T-helper 17 cell (primary cell): ENCODE measurements at places on chromosomes 7 and 10.

GRCh38 chr7:12583922-12584321, 13.4 kb downstream of the SCIN start:
- no peak for DNase-seq

- DNase-seq = no peak
These were observed 6.9 kb downstream of the MMD2 start for GRCh38 chr7:4951903-4952636.

GRCh38 chr10:23079700-23080099, 15.7 kb upstream of the MSRB2 start:
- DNase-seq = no peak

- no peak for DNase-seq
These were observed 354.7 kb downstream of the HPSE2 start for GRCh38 chr10:98880971-98881370.

- no peak for DNase-seq
These were observed 163.5 kb downstream of the GPR158 start for GRCh38 chr10:25338271-25338670.

DNA sequence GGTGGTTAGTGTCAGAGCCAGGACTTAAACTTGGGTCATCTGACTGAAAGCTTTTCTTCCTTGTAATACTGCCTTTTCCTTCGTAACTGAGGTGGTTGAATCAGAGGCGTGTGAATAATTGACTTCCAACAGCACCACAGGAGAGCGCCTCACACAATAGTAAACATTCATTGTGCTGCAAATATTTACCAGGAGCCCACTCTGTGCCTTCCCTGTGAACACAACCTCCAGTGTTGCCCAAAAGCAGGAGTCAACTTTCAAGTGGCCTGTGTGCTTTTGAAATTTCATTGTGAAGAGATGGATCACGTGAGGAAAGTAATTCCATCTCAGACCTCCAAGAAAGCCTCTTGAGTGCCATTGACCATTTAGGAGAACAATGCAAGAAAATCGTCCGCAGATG, 60.2 kb downstream of the ADRA2A start:
- DNase-seq = no peak

DNA sequence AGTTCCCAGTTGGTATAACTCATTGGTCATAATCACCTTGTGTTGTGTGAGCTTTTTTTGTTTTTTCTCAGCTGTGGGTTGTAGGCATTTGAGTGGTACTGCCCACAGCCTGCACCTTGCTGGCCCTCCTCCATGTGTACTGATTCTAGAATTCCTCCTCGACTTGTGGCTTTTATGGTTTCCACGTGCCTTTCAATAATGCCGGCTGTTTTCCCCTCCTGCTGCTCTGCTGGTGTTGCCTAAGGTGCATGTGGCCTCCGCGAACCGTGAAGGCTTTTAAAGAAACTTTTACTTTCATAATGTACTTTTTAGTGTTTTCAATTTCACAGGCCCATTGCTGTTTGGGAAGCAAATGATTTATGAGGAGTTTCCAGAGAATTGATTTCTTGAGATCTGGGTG, 518.0 kb downstream of the REEP3 start:
- no peak for DNase-seq

- no peak for DNase-seq
These were observed 533.3 kb upstream of the GHITM start for GRCh38 chr10:83605783-83606630.

DNA sequence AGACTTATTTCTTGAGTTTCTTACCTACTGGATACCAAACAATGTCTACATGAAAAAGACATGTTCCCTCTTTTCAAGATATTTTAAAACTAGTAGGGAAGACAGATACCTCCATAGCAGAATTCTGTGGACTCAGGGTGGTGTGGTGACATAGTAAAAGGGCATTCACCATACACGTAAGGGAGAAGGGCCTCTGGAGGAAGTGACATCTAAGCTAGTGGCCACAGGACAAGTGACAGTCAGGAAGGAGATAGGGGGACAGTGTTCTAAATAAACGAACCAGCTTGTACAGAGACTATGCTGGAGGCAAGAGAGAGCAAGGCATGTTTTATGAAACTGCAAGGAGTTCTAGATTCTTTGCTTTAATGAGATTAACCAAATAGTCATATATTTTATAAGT, 321.7 kb upstream of the LRGUK start:
- DNase-seq = no peak

GRCh38 chr7:148173369-148173768, 417.2 kb upstream of the C7orf33 start:
- DNase-seq = no peak

- no peak for DNase-seq
These were observed 167.3 kb upstream of the SLC13A1 start for GRCh38 chr7:123367031-123367430.

GRCh38 chr7:135177028-135177696, 6.7 kb upstream of the CYREN start:
- DNase-seq = no peak

DNA sequence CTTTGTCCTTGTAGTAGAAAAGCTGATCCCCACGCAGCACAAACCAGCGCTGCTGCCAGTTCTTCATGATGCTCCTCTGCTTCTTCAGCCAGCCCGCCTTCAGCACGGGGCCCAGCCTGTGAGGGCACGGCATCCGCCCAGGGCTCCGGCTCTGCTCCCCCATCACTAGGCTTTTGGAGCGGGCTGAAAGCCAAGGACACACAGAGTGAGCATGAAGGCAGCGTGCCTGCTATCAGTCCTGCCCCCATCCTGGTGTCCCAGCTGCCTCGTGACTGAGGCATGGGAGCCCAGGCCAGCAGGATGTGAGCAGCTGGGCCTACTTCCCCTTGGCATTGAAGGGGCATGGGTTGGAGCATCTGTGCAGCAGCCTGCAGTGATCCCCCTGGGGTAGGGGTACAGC, 21.9 kb downstream of the ARHGAP22 start:
- DNase-seq = no peak

DNA sequence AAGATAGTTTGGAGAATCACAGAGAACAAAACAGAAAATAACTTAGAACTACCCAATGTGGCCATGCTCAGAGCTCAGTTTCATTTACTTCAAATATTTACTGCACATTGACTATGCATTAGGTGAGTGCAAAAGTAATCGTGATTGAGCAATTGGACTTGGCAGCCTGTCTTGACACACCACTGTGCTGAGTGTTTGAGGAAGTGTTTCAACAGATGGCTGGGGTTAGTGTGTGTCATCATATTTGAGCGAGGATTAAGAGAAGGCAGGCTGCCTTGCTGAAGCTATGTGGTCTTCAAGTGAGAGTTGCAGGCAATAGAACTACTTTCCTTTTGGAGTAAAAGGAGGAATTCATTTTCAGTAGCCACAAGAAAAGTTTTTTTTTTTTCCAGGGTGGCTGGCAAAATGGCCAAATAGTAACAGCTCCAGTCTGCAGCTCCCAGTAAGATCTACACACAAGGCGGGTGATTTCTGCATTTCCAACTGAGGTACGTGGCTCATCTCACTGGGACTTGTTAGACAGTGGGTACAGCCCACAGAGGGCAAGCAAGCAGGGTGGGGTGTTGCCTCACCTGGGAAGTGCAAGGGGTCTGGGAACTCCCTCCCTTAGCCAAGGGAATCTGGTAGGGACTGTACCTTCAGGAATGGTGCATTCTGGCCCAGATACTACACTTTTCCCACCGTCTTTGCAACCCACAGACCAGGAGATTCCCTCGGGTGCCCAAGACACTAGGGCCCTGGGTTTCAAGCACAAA, 37.6 kb downstream of the AKR1C4 start:
- DNase-seq = no peak

DNA sequence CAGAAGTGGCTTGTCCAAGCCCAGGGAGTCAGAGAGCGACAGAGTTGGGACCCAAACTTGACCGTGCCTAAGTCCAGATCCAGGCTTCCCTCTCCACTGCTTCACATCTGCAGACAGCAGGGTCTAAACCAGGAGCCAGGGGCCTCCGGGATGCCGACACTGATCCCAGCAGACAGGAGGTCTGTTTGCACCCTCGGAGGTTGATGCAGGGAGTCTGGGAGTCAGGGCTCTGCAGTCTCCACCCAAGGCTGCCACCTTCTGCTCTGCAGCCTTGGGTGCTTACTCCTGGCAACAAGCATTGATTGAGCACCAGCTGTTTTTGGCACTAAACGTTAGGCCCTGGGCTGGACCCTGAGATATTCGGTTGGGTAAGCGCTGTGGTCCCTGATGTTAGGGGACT, 21.0 kb downstream of the ELFN1 start:
- DNase-seq = no peak

GRCh38 chr10:100858261-100858660, 54.5 kb upstream of the SLF2 start:
- no peak for DNase-seq

GRCh38 chr10:74244097-74244685, 93.2 kb downstream of the ADK start:
- no peak for DNase-seq

- no peak for DNase-seq
These were observed 162.6 kb upstream of the AKR1E2 start for GRCh38 chr10:4663162-4663992.

GRCh38 chr10:35192645-35193249, 66.1 kb downstream of the CREM start:
- DNase-seq = no peak

DNA sequence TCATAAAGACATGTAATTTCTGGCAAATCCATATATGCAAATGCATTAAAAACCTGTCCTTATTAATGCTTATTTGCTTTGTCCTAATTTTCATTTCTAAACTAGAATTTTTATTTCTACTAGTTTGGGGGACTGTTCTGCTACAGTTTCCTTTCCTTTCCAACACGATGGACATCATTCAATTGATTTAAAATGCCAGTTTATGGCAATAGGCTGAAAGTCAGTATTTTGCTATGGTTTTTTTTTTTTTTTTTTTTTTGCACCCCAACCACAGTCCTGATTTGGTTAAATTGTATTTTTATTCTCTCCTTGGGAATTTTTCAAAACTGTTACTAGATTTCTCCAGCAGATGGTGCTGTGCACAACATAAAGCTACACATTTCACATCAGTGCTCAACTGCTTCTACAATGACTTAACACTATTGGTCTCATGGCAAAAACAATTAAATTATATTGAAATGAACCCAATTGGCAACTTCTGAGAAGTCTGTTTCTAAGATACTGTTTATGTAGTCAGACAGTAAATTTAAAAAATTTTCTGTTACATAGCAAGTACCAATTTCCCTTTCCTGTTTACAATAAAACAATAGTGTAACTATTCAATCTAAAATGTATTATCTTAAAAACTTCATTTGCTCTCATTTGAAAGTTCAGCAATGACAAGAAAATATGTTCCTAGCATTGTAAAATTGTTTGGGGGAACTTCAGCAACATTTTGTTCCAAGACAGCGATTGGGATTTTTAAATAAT, 193.8 kb upstream of the CCDC6 start:
- no peak for DNase-seq

- DNase-seq = no peak
These were observed 123.9 kb upstream of the PPIF start for GRCh38 chr10:79223091-79224048.

DNA sequence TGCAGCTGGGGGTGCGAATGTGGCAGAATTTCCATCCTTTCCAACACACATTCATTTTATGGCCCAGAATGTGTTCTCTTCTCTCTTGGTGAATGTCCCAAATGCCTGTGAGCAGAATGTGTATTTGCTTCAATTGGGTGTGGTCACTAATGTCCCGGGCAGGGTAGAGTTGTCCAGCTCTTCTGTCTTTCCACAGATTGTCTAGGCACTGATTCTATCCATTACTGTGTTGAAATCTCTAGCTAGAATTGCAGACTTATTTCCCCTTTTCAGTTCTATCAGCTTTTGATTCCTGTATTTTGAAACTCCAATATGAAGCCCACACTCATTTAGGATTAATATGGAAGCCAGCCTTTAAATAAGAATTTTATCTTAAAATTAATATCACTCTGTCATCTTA, 14.0 kb upstream of the AKR1E2 start:
- DNase-seq = no peak

DNA sequence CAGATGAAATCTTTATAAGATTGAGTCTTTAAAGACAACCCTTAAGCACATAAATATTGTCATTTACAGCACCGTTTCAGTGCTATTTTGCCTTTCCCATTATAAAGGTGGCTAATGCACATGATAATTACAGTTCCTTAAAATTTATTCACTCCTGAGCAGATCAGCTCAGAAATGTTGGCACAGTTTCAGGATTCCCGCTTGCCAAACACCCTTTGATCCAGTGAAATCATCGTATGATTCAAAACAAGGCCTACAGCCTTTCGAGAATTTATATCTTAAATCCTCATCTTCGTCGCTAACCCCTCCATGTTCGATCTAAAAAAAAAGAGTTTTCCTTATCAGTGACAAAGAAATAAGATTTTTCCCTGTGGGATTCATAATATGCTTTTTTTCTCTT, 14.1 kb upstream of the SOSTDC1 start:
- no peak for DNase-seq

GRCh38 chr7:88500131-88500530, 193.4 kb upstream of the STEAP4 start:
- DNase-seq = no peak

GRCh38 chr7:148867596-148868377, 16.3 kb downstream of the EZH2 start:
- no peak for DNase-seq

- no peak for DNase-seq
These were observed 17.8 kb downstream of the CCNJ start for GRCh38 chr10:96061232-96061631.

DNA sequence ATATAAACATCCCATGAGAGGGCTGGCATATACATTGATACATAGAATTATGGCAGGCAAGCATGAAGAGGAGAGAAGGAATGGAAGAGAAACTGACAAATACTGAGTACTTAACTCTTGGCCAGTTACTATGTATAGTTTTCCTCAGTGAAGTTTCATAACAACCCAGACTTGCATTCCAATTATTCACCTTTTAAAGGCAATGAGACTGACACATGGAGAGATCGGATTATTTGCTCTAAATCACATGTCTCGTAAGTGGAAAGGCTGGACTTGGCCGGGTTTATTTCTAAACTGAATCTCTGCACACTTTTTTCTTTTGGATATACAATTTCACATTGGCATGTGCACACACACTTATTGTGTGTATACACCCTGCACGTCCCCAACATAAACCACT, 548.3 kb downstream of the PHTF2 start:
- DNase-seq = no peak

GRCh38 chr7:108261560-108262255, 131.5 kb upstream of the LAMB4 start:
- no peak for DNase-seq

- DNase-seq = no peak
These were observed 163.0 kb downstream of the FGFR2 start for GRCh38 chr10:121435099-121435875.

DNA sequence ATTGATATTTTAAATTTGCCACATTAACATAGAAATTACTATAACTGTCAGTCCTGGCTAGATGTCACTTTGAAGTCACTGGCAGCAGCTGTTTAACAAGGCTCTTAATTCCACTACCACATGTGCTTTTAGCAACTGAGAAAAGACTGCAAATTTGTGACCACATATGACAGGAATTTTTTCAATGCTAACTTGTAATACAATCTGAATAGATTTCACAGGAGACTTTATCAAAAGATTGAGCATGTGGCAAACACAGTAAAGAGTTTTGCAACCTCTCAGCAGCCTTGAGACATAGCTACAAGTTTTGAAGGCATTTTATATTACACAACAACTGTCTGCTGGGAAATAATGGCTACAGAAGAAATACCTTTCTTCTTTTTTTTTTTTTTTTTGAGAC, 73.0 kb downstream of the MICU1 start:
- DNase-seq = no peak

GRCh38 chr10:31136930-31137885, 105.5 kb upstream of the ZNF438 start:
- no peak for DNase-seq

GRCh38 chr10:96259150-96259549, 12.2 kb downstream of the BLNK start:
- DNase-seq = no peak

- DNase-seq = no peak
These were observed 153.3 kb downstream of the POU6F2 start for GRCh38 chr7:39130857-39131526.
